Liver (tissue), 10 donors: ENCODE measurements at places on chromosomes 3 and 15. TPM values are rescaled to one million over a fixed set of nuclear protein-coding genes. Genes with fewer than 3 reads are reported as not detected.

PDZRN3 gene
- 1.8 TPM for total RNA-seq

CYP1A2 gene
- total RNA-seq, result 32.5 TPM

CCR8 gene
- total RNA-seq, result not detected

CTXN2 gene
- total RNA-seq, result not detected

GLDN gene
- 1.4 TPM for total RNA-seq

PLSCR5 gene
- total RNA-seq, result not detected

PAQR5 gene
- 0.19 TPM for total RNA-seq

- peaks cover 13% of the 10 kb centered on the region for H3K4me1 ChIP-seq
- H3K27me3 ChIP-seq, result no peaks in the 10 kb centered on the region
- H3K4me3 ChIP-seq, result no peak overlapping the region
Measured at GRCh38 chr3:13365390-13366379, 54.4 kb downstream of the NUP210 start.

GRCh38 chr3:4897765-4898453 lies 81.3 kb upstream of the BHLHE40 start:
- no peaks in the 10 kb centered on the region for H3K36me3 ChIP-seq
- H3K4me3 ChIP-seq, result no peak overlapping the region
- H3K27me3 ChIP-seq, result no peaks in the 10 kb centered on the region

- no peak overlapping the region for H3K4me3 ChIP-seq
- H3K36me3 ChIP-seq, result no peaks in the 10 kb centered on the region
- H3K27ac ChIP-seq, result no peak overlapping the region
- H3K27me3 ChIP-seq, result no peaks in the 10 kb centered on the region
- no peak for DNase-seq
Measured at GRCh38 chr15:31930967-31931366, 99.3 kb upstream of the CHRNA7 start.

DNA sequence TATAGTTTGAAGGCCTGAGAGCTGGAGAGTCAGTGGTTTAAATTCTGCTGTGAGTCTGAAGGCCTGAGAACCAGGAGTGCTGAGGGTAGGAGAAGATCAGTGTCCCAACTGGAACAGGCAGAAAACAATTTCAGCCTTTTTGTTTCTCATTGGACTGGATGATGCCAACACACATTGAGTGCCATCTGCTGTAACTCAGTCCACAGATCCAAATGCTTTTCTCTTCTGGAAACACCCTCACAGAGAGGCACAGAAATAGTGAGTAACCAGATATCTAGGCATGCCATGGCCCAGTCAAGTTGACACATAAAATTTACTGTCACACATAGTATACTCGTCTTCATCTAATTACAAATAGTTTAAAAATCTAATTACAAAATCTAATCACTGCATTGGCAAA lies 100.8 kb downstream of the NEO1 start:
- no peaks in the 10 kb centered on the region for H3K27me3 ChIP-seq
- H3K4me1 ChIP-seq, result no peaks in the 10 kb centered on the region
- DNase-seq, result no peak

- H3K27ac ChIP-seq, result no peak overlapping the region
- no peaks in the 10 kb centered on the region for H3K36me3 ChIP-seq
- H3K27me3 ChIP-seq, result no peaks in the 10 kb centered on the region
- peak; percentile 51 for DNase-seq
- no peak overlapping the region for H3K4me3 ChIP-seq
Measured at GRCh38 chr3:171183042-171183441, 156.5 kb upstream of the SLC2A2 start.

GRCh38 chr3:15292765-15293522 lies 39.4 kb downstream of the SH3BP5 start:
- H3K27ac ChIP-seq, result peak overlapping the region; percentile 53
- no peaks in the 10 kb centered on the region for H3K4me1 ChIP-seq
- no peak overlapping the region for H3K4me3 ChIP-seq
- H3K36me3 ChIP-seq, result no peaks in the 10 kb centered on the region
- DNase-seq, result no peak

DNA sequence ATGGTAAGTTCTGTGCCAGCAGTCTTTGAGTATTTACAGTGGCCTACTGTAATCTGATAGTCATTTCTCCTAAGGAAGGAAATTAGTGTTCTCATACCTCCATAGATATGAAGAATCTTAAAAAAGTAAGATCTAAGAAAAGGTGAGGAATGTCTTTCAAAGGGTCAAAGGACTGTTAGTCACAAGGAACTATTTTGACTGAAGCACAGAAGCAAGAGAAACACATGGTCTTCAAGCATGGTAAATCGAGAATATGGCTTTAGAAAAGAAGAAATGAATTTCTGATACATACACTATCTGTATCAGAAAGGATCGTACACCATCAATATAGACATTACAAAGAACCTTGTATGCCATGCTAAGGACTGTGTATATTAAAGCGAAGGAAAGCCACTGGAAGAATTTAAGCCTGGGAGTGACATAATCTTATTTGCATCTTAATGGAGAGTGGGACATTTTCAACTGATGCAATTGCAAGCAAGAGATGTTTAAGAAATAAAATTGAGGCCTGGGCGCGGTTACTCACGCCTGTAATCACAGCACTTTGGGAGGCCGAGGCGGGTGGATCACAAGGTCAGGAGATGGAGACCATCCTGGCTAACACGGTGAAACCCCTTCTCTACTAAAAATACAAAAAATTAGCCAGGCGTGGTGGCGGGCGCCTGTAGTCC lies 5.5 kb upstream of the ACAP2 start:
- H3K4me3 ChIP-seq, result no peak overlapping the region
- H3K36me3 ChIP-seq, result no peaks in the 10 kb centered on the region
- H3K4me1 ChIP-seq, result peaks cover 4% of the 10 kb centered on the region
- H3K27ac ChIP-seq, result no peak overlapping the region

- no peaks in the 10 kb centered on the region for H3K4me1 ChIP-seq
- no peak for DNase-seq
- no peak overlapping the region for H3K4me3 ChIP-seq
- H3K27me3 ChIP-seq, result peaks cover 2% of the 10 kb centered on the region
- no peaks in the 10 kb centered on the region for H3K36me3 ChIP-seq
Measured at GRCh38 chr3:85533586-85533985, 574.8 kb downstream of the CADM2 start.

DNA sequence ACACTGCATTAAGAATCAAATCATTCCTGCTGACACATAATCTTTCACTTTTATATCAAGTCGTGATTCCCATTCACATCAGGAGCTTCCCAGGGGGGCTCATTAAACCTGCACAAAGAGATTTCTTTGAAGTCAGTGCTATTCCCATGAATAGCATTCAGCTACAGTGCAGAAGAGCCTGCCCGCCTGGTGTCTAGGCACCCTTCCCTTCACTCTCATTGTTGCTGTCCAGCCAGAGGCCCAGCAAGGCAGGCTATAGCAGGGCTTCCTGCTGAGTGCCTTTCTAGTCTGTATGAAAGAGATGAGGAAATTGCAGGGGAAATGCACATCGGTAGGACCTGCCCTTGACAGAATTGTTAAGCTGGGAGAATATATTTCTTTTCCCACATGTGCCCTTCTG lies 4.5 kb upstream of the GJD2 start:
- no peaks in the 10 kb centered on the region for H3K36me3 ChIP-seq
- peaks cover 2% of the 10 kb centered on the region for H3K4me1 ChIP-seq
- no peak for DNase-seq
- H3K27ac ChIP-seq, result no peak overlapping the region
- no peak overlapping the region for H3K4me3 ChIP-seq
- peaks cover 13% of the 10 kb centered on the region for H3K27me3 ChIP-seq

DNA sequence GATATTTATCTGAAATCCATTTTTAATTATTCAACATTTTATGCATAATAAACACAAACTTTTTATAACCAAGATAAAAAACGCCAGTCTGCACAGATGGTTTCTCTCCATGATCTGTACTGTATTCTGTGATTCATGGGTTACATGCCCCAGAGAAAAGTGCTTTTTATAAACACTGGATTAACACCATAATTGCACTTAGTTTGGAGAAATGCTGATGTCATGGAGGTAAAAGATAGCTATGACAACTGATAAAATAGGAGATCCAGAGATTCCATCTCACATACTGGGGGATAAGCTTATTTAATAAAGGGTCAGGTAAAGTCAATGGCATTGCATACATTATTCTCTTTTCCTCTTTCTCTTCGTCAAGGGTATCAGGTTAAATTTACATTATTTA lies 1460.4 kb upstream of the ALCAM start:
- no peak for DNase-seq
- no peak overlapping the region for H3K4me3 ChIP-seq
- no peaks in the 10 kb centered on the region for H3K27me3 ChIP-seq
- H3K4me1 ChIP-seq, result no peaks in the 10 kb centered on the region

DNA sequence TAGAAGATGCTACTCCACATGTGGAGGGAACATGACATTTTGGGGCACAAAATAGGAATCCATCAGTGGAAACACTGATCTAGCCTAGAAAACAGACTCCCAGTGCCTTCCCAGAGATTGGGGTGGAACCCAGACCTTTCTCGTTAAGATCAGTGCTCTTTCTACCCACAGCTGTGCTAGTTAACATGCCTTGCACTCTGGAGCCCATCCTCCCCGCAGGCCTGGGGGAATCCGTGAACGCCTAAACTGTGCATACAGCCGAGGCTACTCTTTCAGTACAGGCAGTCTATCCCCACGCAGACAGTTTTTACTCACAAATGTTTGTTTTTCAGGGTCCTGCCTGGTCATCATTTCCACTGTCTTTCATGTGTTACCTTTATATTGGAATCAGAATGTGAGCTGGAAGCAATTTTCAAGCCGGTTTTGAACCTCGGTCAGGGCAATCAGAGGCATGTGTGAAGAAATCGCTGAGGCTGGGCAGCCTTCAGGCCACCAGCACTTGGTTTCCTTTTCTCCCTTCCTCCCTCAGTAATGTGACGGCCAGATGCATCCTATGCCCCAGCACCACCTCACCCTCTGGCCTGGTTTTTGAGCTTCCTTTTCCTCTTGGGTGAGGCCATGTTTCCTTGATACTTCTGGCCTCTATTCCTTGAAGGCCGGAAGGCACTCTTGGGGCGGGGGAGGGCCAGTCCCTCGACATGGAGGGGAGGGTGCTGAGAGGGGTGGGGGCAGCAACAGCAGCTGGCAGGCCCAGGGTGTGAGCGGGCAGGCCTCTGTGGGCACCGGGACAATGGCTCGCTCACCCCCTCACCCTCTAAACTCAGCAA lies 123.6 kb upstream of the GALNT15 start:
- H3K27me3 ChIP-seq, result no peaks in the 10 kb centered on the region
- H3K4me1 ChIP-seq, result no peaks in the 10 kb centered on the region
- H3K4me3 ChIP-seq, result no peak overlapping the region
- no peaks in the 10 kb centered on the region for H3K36me3 ChIP-seq

GRCh38 chr3:153640689-153641665 lies 479.0 kb downstream of the RAP2B start:
- H3K27me3 ChIP-seq, result no peaks in the 10 kb centered on the region
- no peak overlapping the region for H3K4me3 ChIP-seq
- no peaks in the 10 kb centered on the region for H3K4me1 ChIP-seq
- H3K36me3 ChIP-seq, result no peaks in the 10 kb centered on the region
- no peak overlapping the region for H3K27ac ChIP-seq
- no peak for DNase-seq
